ENCODE measurements at places on chromosomes 3 and 15.

GRCh38 chr3:66297900-66298299 lies 77.1 kb downstream of the SLC25A26 start:
- no peak for DNase-seq

DNA sequence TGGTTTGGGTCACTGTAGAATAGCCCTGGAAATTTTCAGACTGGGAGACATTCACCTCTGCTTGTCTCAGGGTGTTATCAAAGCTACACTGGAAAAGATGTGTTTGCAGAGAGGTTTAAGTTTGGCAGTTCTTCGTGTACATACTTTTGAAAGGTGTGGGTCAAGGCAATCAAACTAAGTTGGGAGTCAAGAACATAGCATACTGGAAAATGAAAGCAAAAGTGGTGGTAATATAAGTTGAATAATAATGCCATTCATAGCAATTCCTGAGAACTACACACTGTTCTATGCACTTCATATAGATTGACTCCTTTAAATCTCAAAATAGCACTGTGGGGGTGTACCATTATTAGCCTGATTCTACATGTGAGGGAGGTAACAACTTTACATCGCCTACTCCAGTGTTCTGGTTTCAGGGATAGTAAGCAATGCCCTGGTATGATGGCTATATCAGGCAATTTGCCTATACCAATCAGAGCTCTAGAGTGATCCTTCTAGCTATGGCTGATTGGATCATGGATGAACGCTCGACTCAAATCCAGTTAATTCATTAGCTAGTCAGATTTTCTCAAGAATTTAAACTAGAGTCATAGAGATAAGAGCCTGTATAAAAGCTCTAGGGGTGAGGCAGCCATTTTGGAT lies 44.6 kb upstream of the RASGRP1 start:
- DNase-seq: no peak

DNA sequence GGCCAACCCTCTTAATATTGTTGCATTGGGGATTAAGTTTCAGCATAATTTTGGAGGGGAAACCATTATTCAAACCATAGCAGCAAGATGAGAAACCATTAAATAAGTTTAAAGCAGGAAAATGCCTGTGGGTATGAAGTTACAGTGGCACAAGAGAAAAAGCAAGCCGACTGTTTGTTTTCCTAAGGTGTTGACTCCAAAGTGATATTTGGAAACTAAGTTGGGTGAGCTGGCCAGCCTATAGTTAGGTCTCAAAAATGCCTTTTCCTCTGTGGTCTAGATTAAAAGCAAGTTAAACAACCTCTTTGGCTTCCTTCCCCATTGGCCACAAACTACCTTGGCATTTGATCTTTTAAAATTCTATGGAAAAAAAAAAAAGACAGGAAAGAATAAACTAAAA lies 419.8 kb upstream of the AZI2 start:
- DNase-seq: no peak

- DNase-seq: no peak
Observed at GRCh38 chr3:13666781-13667709, 118.1 kb downstream of the FBLN2 start.

GRCh38 chr3:77053795-77054194 lies 13.9 kb downstream of the ROBO2 start:
- no peak for DNase-seq

DNA sequence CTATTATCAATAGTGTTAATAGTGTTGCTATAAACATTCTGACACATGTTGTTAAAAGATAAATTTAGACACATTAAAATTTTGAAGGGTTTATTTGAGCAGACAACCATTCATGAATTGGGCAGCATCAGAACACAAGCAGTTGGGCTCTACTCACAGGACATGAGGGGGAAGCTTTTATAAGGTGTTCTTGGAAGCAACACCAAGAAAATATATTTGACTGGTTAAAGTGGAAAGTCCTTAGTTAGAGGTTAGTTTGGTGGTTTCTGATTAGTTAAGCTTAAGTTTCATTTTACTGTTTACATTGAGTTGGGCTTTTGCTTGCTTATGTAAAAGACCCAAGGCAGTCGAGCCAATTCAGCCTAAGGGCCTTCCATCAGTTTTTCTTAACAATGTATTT lies 220.7 kb downstream of the CD47 start:
- DNase-seq: no peak

DNA sequence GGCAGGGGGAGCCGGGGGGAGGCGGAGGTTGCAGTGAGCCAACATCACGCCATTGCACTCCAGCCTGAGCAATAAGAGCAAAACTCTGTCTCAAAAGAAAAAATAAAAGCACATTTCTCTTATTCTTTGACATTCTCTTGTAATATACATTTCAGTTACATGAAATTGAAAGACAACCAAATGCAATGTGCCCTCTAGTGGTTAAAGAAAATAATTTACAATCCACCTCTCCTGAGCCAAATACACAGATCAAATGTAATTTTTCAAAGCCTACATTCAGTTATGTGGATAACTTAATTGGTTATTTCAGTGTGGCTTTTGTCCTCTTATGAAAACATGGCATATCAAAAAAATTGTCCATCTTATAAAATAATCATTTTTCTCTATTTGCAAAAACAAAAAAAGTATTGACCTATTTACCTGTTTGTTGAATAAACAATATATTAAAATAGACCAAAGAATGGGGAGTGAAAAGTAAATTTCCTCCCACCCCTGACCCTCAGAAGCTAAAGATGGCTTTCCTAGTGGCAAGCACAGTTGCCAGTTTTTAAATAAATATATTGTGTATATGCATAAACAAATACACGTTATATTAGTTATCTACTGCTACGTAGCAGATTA lies 14.2 kb upstream of the U2SURP start:
- DNase-seq: peak; percentile 44

- DNase-seq: no peak
Observed at GRCh38 chr3:160472344-160472743, 22.8 kb upstream of the TRIM59 start.

GRCh38 chr3:115861166-115861733 lies 237.9 kb downstream of the GAP43 start:
- DNase-seq: no peak

- DNase-seq: no peak
Observed at GRCh38 chr3:114623420-114624046, 329.7 kb downstream of the TIGIT start.

GRCh38 chr3:9066141-9066540 lies 102.9 kb upstream of the RAD18 start:
- no peak for DNase-seq

- DNase-seq: no peak
Observed at GRCh38 chr15:68787609-68788263, 33.0 kb downstream of the ANP32A start.

- DNase-seq: no peak
Observed at GRCh38 chr3:177992993-177993970, 543.0 kb upstream of the KCNMB2 start.

DNA sequence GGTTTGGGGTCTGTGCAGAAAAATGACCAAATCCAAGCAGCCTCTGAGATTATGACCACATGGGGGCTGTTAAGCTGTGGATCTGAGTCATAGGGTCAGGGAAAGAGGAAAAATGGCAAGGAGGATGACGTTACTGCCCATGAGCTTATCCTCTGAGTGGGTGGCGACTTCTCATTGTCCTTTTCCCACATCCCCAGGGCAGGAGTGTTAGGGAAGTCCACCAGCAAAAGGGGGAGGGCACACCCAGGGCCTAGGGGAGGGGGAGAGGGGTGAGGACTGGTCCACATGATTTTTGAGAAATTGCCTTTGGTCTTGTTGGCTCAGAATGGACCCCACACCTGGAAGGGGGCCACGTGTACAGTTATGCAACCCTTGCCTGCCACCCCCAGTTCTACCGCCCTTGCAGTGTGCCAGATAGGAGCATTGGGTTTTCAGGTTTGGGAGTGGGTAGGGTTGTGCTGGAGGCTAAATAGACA lies 2.6 kb downstream of the CD276 start:
- DNase-seq: no peak

GRCh38 chr3:157087780-157088600 lies 72.0 kb downstream of the CCNL1 start:
- DNase-seq: no peak

GRCh38 chr3:72798552-72799195 lies 49.6 kb downstream of the SHQ1 start:
- no peak for DNase-seq
